ENCODE measurements at places on chromosomes 3 and 15. TPM values are rescaled to one million over a fixed set of nuclear protein-coding genes. Genes with fewer than 3 reads are reported as not detected.

- no peak for DNase-seq
These were observed 49.4 kb downstream of the NKIRAS1 start for GRCh38 chr3:23867400-23867799.

GRCh38 chr15:60400944-60401343, 3.2 kb upstream of the ANXA2 start:
- DNase-seq: no peak

DNA sequence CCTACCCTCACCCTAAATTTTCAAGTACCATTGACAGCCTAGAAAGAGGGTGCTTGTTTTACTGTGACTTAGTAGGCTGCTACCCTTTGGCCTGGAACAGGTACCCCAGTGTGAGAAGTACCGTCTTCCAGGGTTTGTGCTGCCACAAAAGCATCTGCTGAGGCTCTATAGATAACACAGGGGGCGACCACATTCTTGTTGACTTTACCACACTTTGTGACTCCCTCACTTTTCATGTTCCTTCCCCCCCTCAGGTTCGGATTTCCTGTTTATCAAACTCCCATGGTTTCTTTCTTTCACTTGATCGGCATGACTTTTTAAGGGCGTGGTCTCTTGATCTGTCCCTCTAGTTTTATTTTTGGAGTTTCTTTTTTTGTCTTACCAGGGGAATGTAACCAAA, 23.5 kb downstream of the EXOG start:
- DNase-seq: no peak

GRCh38 chr3:159941038-159942000, 47.3 kb upstream of the IL12A start:
- no peak for DNase-seq

The FETUB gene
- total RNA-seq: not detected

- no peak for DNase-seq
These were observed 3.7 kb upstream of the PLA2G4F start for GRCh38 chr15:42160136-42160535.

The SLC28A2 gene
- total RNA-seq: not detected

The RASGRP1 gene
- 2.1 TPM for total RNA-seq
